Mesothelial cell of epicardium (in vitro differentiated cells): ENCODE measurements at places on chromosomes 16 and 17. TPM values are rescaled to one million over a fixed set of nuclear protein-coding genes. Genes with fewer than 3 reads are reported as not detected.
A peak's percentile ranks its signal among the peaks of the same experiment; 100 is the strongest.

The CD300LF gene
- not detected in 3 replicates for total RNA-seq

DNA sequence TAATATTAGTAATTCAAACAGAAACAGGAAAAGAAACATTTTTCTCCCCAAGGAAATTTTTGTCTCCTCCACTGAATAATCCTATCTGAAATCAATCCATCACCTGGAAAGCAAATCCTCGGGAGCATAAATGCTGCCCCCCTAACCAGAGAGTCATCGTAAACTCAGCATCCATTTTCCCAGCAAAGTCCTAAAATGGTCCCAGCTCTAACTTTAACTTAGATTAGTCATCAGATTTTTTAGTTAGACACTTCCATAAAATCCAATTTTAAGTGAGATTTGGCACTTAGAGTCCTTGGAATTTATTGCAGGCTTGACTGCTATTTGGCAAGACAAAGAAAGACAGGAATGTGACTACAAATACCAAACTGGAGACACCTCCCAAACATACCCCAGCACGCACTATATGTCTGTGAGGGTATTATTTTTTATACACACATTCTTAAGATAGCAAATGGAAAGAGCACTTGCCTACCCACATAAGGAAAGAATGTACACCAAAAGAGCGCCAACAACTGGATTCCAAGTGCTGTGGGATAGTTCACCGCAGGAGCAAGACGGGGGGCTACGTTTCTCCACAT lies 15.4 kb downstream of the SCO1 start:
- no peak overlapping the region for H3K4me3 ChIP-seq
- H3K27ac ChIP-seq = peak overlapping the region; percentile 92
- peaks cover 48% of the 10 kb centered on the region for H3K36me3 ChIP-seq

DNA sequence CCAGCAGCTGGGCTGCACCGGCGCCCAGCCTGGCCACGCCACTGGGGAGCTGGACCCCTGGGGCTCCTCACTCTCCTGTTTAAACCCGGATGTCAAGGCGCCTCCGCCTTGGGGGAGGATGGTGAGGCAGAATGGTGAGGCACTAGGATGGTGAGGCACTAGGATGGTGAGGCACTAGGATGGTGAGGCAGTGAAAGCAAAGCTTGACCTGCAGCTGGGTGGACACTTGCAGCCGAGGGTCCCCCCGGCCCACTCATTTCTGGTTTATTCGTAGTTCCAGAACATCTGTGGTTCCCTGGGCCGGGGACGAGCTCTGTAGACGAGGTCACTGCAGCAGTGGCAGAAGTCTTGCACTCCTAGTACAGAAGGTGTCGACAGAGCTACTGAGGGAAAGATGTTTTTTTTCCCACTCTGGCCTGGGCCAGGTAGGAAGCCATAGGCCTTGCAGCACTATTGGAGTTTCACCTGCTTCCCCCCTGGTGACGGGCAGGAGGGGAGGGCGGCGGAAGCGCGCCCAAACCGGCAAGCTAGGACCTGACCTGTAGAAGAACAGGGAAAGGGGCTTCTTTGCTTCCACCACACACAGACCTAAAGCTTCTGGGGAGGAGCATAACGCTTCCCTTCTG lies 1.1 kb upstream of the HNF1B start:
- peaks cover 17% of the 10 kb centered on the region for H3K4me1 ChIP-seq
- no peak overlapping the region for H3K27ac ChIP-seq
- no peak for DNase-seq
- peaks cover 92% of the 10 kb centered on the region for H3K27me3 ChIP-seq

DNA sequence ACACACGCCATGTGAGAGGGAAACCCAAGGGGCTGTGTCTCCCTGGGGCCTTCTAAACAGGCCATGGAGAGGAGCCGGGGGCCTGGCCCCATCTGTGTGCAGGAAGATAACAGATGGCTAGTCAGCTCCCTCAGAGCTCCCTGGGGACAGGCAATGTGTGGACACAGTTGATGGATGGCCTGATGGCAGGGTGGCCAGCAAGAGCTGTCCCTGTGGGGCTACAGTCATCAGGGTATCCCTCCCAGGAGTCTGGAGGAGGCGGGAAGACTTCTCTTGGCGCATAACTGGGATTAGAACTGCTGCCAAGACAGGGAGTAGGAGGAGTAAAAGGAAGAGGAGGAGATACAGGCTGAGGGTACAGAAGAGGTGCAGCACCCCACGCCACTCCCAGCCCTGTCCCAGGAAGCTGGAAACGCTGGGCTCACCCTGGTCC lies 17.3 kb downstream of the MYO18A start:
- H3K27ac ChIP-seq = peak overlapping the region; percentile 39
- no peak for DNase-seq
- H3K4me3 ChIP-seq = no peak overlapping the region
- H3K36me3 ChIP-seq = peaks cover 17% of the 10 kb centered on the region
- H3K4me1 ChIP-seq = peaks cover 36% of the 10 kb centered on the region

DNA sequence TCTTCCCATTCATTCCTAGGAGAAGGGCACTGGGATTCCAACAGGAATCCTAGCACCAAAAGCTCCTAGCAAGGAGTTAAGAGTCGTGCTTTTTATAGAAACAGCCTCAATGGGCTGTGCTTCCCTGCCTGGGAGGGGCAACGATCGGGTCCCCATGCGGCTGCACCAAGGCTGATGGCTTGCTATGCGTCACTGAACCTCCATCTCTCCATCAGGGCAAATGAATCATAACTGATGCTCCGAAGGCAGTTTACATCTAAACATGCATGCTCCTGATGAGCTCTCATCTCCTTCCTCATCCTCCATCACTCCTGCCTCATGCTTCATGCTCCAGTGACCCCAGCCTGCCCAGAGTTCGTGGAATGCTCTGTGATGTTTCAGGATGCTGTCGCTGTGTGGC lies 270.5 kb downstream of the FOXL1 start:
- peaks cover 14% of the 10 kb centered on the region for H3K27me3 ChIP-seq
- H3K27ac ChIP-seq = no peak overlapping the region
- H3K4me3 ChIP-seq = no peak overlapping the region
- DNase-seq = no peak

The LRRC75A gene
- total RNA-seq = 4.0 to 4.5 TPM (median 4.3 TPM) in 3 replicates

DNA sequence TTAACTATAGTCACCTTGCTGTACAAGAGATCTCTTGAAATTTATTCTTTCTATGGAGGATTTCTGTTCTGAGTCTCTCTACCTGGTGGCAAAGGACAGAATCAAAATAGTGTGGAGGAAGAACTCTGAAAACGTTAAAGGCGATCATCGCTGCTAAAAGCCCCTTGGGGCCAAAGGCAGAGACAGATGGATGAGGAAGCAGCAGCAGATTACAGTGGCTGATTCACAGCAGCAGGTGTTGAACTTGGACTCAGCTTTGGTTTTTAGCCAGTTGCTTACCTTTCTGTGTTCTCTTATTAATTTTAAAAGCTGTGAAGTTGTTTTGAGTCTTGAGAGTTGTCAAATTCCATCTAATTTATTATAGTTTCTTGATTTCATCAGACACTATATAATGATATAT lies 956.1 kb upstream of the GOT2 start:
- H3K27me3 ChIP-seq = no peaks in the 10 kb centered on the region
- H3K27ac ChIP-seq = no peak overlapping the region
- H3K4me1 ChIP-seq = no peaks in the 10 kb centered on the region
- H3K36me3 ChIP-seq = no peaks in the 10 kb centered on the region
- DNase-seq = no peak

DNA sequence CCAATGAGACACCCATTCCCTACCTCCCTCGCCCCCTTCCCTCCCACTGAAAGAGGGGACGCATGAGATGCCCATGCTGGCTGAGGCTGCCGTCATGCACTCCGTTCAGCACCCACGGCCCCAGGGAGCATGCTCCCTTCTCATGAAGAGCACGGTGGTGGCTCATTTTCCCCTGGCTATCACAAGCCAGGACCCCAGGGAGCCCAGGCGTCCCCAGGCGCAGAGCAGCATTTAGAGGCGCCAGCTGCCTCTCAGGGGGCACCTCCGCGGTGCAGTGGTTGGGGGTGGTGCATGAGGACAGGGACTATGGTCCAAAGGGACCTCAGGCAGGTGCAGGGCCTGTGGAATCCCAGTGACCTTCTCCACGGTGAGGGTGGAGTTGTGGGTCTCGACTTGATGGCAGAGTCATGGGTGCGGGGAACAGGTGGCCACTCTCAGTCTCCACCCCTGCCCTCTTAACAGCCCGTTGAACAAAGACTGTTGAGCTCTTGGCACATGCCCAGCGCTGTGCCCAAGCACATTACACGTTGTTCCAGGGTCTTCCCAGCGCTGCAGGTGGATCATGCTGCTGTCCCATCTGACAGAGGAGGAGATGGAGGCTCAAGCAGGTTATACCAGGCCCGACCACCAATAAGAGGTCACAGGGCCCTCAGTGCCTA lies 13.6 kb downstream of the KIF19 start:
- H3K27me3 ChIP-seq = peaks cover 41% of the 10 kb centered on the region
- no peak for DNase-seq
- no peaks in the 10 kb centered on the region for H3K4me1 ChIP-seq

The DNAAF8 gene
- total RNA-seq = 0.45 to 0.84 TPM (median 0.49 TPM) in 3 replicates

DNA sequence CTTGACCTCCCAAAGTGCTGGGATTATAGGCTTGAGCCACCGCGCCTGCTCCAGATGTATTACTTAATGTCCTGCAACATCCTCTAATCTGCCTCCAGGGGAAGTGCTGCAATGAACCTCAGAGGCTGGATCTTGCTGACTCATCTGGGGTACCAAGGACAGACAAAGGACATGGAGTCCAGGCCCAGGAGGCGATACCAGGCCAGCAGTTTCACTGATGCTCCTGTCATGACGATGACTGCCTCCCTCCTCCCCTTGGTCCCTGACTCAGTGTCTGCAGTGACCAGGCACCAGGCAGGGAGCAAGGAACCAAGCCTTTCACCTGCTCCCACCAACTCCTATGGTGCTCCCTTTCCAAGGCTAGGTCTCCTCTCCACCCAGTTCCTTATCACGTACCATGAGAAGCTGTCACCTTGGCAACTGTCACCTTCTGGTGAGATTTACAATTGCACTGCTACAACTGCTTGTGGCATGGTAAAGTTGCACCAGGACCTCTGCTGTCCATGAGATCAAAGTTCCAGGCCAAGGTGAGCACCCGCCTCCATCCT lies 21.6 kb upstream of the PHOSPHO1 start:
- no peak overlapping the region for H3K27ac ChIP-seq
- H3K27me3 ChIP-seq = no peaks in the 10 kb centered on the region
- H3K36me3 ChIP-seq = no peaks in the 10 kb centered on the region
- no peak for DNase-seq

The CDRT15L2 gene
- total RNA-seq = not detected in 3 replicates

The MYLK3 gene
- 1.4 to 1.7 TPM (median 1.6 TPM) in 3 replicates for total RNA-seq

DNA sequence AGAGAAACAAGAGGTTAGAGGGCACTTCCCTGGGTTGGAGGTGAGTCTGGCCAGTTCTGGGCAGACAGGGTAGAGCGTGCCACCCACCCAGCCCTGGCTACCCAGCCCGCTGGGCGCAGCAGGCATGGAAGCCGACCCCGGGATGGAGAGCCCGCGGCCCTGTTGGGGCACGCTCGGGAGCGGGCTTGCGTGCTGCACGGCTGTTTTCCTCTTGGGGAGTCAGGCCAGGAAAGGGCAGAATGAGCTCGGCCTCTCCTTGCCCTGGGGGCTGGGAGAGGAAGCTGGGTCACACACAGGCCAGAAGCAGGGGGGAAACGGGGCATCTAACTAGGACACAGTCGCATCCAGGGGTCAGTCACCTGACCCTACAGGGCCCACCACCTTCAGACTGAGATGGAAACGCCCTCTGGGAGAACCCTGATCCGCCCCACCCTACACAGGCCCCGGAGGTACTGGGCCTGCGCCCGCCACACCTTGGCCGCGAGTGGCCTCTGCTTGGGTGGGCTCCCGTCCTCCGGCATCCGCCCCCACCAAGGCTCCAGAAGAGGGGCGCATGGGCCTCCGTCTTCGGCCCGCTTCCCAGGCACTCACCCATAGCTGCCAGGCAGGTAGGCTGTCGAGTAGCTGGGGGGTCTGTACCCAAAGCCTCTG lies 1.2 kb downstream of the SOX15 start:
- peaks cover 22% of the 10 kb centered on the region for H3K36me3 ChIP-seq
- no peaks in the 10 kb centered on the region for H3K27me3 ChIP-seq
- H3K4me3 ChIP-seq = peak overlapping the region; percentile 57
- peaks cover 29% of the 10 kb centered on the region for H3K4me1 ChIP-seq
- no peak for DNase-seq
- no peak overlapping the region for H3K27ac ChIP-seq

DNA sequence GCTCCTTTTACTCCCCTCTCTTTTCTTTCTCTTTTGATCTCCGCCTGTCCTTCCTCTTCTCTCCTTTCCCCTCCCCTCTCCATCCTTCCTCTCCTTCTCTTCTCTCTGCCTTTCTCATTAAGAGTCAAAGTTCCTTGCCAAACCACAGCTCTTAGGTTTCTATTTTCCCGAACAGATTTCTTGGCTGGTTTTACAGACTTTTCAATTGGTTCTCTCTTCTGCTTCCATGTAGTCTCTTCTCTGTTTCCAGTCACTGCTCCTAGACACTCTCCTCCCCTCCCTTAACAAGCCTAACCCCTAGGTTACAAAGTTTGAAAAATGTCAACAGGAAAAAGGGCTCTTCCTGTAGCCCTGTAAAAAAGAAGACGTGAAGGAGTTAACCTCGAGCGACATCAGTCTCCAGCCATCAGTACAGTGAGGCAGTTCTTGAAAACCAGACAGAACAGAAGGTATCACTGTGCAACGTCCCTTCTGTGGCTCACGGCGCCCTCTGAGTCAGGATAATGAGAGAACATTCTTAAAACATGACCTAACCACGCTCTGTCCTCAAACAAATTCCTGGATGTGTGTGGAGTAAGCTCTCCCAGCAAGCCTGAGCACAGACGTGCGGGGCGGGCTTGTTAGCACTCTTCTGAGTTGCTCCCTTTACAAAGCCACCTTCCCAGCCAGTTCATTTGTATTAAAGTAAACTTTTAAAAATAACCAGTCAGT lies 11.6 kb upstream of the MARCHF10 start:
- H3K27me3 ChIP-seq = no peaks in the 10 kb centered on the region
- peak; percentile 46 for DNase-seq
- peak overlapping the region; percentile 36 for H3K4me3 ChIP-seq
- peaks cover 42% of the 10 kb centered on the region for H3K4me1 ChIP-seq
- peak overlapping the region; percentile 99 for H3K27ac ChIP-seq

The ANKFY1 gene
- 60.4 to 64.5 TPM (median 64.3 TPM) in 3 replicates for total RNA-seq
